ENCODE measurements at places on chromosomes 12 and 14.

DNA sequence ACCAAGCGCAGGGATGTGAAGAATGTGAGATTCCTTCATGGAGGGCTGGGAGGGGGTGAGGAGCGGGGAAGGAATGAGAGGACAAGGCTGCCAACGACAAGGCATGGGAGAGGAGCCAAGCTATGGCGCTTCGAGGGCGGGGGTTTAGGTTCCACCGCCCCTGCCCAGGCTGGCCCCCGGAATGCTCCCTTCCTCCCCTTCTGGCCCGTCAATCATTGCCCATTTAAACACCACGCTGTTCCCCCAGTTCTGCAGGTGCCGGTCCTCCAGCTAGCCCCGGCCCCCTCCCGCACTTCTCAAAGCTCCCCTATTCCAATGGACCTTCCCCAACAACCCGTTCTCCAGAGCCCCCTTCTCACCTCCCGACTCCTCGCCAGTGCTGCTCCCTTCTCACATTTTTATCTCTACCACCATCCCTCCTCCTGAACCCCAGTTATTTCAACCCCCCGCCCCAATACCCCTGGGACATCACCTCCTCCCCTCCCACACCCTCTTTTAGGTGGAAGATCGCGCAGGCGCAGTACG is 428 bp downstream of the RNF41 start:
- peak; percentile 24 for DNase-seq

- no peak for DNase-seq
Observed at GRCh38 chr14:67650694-67651093, 23.7 kb downstream of the VTI1B start.

- no peak for DNase-seq
Observed at GRCh38 chr12:77437206-77437605, 371.8 kb upstream of the E2F7 start.

DNA sequence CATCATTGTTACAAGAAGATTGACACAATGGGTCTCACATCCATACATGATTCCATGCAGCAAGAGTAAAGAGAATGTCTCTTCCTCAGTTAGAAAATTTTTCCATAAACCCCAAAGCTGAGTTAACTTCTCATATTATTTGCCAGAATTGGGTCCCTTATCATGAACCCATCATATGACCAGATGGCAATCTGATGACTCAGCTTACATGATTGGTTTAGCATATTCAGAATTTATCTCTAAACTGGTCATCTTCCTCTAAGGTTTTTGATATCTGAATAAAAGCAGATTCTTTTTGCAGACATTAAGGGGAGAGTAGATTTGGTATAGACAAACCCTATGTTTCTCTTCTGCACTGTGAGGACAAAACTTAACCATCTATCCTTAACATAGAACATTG is 174.9 kb downstream of the PIK3C2G start:
- DNase-seq, result no peak

DNA sequence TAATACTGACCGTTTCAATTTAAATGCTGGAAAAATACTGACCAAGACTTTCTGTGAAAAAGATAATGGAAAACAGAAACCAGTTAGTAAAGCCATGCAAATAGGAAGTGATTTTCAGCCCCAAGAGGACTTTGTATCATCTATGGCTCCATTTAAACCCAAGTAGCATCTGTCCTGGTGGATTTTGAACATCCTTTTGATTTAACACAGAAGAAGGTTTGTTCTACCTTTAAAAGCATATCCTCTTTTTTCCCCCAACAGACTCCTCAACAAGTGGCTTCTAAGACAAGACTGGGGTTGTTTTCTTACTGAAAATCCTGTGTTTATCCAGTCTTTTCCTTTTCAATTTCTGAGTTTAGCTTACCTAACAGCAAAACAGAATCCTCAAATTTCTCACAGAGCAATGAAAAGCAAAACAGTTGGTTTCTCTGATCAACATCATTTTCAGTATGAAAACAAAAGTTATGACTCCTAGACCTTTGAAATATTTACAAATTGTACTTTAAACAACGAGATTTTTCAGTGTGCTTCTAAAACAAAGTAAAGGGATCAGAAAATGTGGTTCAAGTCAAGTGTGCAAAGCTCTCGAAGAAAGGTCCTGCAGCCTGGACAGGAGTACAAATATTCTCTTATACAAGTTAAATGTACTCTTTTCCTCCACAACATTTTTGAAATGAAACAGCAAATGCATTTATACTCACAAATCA is 2.9 kb downstream of the PHLDA1 start:
- no peak for DNase-seq

DNA sequence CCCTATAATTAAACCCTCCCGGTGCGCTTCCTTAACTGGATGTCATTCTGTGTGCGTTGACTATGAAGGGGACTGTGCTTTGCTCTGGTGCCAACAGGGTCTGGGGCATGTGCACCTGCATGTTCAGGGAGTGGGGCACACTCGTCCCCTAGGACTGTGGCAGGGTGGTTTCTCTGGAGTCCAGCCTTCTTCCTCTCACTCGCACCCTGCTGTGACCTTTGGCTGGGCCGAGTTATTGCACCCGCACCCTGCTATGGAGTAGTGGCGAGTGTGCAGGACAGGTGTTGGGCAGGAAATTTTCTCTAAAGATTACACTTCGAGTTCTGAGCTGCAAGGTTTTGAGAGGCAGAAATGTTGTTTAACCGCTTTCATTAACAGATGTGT is 138.9 kb downstream of the PLXNC1 start:
- DNase-seq, result no peak

GRCh38 chr14:76761136-76761959 is at the start of gene VASH1:
VASH1 (plus strand) TSS chr14:76761468; CDS start chr14:76762822, 1,354 bp downstream.
- peak; percentile 82 for DNase-seq

GRCh38 chr12:125187780-125188741 is 122.8 kb downstream of the AACS start:
- no peak for DNase-seq

DNA sequence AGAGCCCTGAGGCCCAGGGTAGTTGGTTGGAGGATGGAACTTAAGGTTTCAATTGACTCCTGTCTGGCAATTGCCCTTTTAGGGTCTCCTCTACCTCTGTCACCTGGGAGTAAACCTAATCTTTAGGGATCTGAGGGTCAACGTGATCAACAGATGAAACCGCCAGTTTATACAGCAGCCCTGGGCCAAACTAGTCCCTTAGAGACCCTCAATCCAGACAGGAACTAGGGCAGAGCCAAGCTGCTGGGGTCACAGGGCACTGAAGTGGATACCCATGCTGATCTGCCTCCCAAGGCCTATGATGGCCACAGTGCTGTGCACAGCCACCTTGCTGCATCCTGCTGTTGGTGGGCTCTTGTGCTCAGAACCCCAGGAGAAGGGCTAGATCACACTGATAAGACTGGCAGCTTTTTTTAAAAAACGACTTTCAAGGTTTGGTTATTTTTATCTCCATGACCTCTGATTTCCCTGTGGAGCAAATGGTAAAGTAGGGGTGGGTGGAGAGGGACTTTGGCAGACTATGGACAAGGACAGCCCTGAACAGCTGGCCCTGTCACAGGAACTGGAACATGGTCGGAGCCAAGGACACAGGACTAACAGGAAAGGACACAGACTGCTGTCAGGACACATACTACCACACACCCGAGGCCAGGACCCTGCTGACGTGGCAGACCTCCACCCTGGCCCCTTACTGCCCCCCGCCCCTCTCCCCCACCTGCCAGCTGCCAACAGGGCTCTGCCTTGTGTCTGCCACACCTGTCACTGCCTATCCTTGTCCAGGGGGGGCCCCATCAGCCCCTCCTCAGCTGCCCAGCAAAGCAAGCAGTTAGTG is 474 bp downstream of the FITM1 start:
- DNase-seq, result no peak

- peak; percentile 51 for DNase-seq
Observed at GRCh38 chr12:32877601-32878459, 18.7 kb downstream of the PKP2 start.

- no peak for DNase-seq
Observed at GRCh38 chr14:84112589-84112988, 1417.4 kb upstream of the FLRT2 start.

- DNase-seq, result no peak
Observed at GRCh38 chr14:52937306-52937705, 13.5 kb downstream of the FERMT2 start.

GRCh38 chr14:26370115-26370514 is 227.7 kb downstream of the NOVA1 start:
- peak; percentile 16 for DNase-seq

GRCh38 chr12:78799649-78800048 is 64.9 kb upstream of the SYT1 start:
- DNase-seq, result no peak

DNA sequence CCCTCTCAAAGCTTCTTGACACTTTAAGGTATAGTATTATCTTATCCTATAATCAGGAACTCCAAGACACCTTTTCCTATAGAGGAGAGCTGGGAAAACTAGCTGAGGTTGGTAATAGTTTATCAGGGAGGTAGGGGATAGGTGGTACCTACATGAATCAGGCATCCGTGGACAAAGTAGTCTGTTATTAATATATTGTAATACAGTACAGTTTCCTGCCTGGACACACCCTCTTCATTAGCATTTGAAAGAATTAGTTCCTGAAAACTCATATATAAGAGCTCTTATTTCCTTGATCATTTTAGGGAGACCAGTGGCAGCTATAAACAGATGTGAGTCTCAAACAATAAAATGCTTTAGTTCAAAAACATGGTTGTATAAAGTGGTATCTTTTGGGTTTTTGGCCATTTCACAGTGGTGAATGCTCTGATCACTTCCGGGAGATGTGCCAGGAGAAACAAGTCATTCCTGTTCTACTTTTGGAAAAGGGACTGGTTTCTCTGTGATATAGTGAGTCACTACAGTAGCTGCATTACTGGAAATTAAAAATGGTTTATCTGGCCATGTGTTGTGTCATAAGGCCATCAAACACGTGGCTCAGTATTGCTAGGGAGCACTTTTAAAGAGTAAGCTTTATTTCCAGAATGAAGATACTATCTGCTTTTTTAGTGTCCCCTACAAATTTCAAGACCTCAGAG is 98.1 kb downstream of the KLRB1 start:
- DNase-seq, result no peak

DNA sequence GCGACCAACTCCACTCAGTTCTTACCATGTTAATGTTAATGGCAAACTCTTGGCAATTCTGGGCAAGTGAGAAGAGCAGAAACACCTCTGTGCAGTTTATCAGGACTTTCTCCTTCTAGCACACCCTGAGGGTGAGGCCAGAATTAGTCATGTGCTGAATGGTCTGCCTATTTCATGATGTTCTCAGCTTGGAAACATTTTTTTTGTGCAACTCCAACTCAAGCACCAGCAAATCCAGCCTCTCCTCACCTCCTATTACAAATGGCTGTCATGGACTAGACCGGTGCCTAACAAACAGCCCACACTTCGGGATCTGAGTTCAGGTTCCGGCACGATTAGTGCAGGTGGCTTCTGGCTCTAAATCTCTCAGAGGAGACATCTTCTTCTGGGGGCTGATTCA is 246.0 kb downstream of the ZFP36L1 start:
- no peak for DNase-seq

GRCh38 chr12:93784339-93785086 is 107.3 kb downstream of the CRADD start:
- DNase-seq, result no peak

DNA sequence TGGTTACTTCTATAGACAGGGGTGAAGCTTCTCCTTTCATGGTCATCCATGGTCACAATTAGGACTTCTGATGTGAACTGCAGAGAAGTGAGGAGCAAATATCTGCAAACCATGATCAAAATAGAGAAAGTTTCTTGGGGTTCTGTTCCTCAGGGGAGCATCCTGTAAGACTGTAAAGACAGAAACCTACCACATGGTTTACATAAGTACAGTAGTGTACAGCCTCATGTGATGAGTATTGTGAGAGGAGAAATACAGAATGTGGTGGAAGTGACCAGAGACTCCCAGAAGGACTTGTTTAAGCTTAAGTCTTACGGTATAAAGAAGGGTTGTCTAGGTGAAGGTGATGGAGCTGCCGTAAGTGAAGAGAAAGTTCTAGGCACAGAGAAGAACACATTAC is 484.7 kb downstream of the LRIG3 start:
- no peak for DNase-seq

GRCh38 chr14:33210311-33210710 is 271.6 kb downstream of the NPAS3 start:
- DNase-seq, result no peak

DNA sequence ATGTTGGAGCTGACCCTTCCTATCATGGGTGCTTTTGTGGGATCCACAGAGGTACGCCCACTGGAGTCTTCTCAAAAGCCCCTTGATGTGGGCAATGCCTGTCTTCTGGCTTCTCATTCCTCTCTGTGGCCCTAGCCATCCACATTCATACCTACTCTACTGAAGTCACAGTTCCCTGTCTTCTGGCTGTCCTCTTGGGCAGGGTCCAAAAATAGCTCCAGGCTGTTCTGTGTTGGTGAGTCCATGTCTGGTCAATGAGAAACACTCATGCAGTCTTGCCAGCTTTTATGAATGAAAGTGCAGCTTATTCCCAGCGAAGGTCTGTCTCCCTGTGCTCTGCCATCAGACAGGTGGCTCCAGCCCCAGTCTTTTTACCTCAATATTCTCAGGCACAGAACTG is 135.9 kb upstream of the MDM1 start:
- no peak for DNase-seq

DNA sequence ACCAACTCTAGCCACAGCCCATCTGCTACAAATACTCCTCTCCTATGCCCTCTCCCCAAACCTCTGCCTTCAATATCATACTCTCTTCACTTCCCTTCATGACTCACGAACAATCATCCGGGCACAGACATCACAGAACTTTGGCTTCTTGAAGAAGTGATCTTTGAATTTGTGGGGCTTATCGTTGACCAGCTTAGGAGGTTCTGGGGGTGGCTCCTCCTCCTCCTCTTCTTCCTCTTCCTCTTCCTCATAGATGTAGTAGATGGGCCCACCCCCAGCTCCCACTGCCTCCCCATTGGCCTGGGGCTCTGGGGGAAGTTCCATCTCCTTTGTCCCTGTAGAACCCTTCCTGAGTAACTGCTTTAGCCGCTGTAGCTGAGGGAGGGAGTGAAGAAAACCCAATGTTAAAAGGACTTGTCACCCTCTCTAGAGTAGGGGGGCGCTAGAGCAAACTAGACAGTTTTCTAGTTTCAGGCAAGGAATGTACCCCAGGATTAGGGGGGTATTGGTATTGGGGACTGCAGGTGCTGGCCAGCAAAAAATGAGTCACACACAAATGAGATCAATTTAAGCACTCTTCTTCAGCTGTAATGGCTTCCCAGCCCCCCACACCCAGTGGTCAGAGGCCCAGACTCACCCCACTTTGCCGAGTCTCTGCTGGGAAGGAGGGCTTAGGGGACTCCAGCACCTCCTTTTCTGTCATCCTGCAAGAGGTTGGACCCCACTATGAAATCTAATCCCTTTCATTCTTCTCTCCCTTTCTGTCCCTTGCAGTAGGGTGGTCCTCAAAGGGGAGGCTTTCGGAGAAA is 1.8 kb downstream of the STAC3 start:
- no peak for DNase-seq

GRCh38 chr12:67590149-67590790 is 58.3 kb upstream of the DYRK2 start:
- no peak for DNase-seq

GRCh38 chr12:108285016-108285415 is 54.1 kb downstream of the CMKLR1 start:
- DNase-seq, result no peak

DNA sequence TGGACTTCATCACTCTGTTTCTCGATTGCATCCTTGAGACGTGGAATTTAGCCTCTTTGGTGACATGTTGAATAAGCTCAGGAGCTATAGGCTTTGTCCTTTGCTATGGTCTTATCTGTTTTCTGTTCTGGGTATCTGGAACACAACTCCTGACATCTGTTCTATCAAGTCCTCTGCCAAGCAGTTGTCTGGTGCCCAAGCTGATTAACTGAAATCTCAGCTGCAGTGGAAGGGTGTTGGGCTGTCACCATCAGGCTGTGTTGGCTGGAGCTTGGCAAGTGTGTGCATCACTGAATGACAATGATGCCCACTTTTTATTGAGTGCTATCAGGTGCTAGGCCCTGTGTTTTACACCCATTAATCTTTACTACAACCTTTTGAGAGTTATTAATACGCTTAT is 77.8 kb downstream of the SMOC1 start:
- no peak for DNase-seq

Data from NCI-H1092 treated with DMSO at 0.1 percent for 48 hours (cell line).